ENCODE measurements at places on chromosomes 6 and 20.
A peak's percentile ranks its signal among the peaks of the same experiment; 100 is the strongest.

DNA sequence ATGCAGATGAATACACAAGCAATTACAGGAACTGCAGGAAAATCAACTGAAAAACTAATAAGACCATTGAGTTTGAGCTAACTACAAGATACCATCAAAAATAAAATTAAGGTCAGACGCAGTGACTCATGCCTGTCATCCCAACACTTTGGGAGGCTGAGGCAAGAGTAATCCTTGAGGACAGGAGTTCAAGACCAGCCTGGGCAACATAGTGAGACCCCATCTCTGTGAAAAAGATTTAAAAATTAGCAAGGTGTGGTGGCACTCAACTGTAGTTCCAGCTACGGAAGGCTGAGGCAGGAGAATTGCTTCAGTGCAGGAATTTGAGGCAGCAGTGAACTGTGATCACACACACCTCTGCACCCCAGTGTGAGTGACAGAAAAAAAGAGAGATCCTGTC, 419.9 kb upstream of the SOX4 start:
- DNase-seq, result no peak

DNA sequence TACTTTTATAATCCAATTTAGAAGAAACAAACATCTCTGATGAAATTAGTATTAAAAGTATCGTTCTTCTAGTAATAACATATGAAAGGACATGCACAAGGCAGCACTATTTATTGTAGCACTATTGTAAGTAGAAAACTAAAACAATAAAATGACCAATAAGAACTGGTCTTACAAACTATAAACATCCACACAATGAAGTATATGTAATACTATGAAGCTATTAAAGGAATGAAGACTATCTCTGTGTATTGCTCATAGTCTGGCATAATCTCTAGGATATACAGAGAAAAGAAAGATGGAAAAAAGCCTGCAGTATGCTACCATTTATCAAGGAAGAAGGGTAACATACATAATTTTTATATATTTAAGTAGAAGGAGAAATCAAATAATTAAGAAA, 16.7 kb downstream of the LCA5 start:
- DNase-seq, result no peak

- DNase-seq, result no peak
Observed at GRCh38 chr6:11538052-11538818, 686 bp downstream of the TMEM170B start.

DNA sequence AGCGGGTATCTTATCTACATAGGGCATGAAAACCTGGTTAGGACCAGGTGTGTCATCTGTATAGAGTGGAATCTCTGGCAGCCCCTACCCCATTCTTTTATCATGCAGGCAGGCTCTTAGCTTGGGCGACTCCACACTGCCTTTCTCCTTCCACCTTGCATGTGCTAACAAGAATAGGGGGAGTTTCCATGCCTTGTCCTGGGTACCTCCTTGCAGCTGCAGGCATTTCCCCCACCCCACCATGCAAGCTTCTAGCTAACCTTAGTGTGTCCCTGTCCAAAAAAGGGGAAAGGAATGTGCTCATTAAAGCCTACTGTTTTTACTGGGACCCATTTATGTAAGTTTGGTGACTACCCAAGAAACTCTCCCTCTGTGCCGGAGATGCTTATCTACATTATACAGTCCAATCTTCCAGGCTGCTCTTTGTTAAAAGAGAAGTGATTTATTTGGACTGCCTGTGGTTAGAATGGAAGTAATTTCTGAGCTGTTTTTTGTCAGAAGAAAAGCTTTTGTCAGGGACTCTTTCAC, 10.5 kb upstream of the CEP43 start:
- no peak for DNase-seq

DNA sequence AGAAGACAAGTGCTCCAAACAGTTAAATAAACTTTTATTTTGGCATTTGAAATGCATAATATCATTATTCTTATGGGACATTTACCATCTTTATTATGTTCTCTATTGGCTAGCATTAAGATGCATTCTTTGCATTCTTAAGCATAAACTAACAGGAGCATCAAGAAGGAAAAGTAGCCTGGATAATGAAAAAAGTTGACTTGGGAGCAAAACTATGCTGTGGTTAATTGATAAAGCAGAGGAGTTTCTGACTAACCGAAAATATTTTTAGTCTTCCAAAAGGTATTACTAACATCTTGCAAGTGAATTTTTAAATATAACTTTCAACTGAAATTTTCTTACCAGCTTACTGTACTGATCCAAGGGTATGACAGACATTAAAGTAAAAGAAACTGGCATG, 140.3 kb downstream of the FLRT3 start:
- DNase-seq, result no peak

DNA sequence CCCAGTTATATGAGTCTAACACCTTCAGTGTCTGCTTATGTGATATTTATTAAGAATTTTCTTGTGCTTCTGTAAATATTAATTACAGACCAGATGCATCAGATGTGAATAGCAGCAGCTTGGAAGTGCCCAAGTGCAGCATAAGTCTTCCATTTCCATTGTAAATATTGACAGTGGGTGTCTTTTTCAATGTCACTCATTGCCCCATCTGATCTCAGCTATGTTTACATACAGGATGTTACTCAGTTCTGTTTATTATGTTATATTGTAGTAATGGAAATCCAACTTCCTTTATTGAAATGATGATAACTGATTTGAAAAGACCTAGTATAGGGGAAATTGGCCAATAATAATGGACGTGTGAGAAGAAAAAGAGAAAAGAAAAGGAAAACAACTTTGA, 296.7 kb downstream of the SAMD5 start:
- DNase-seq, result no peak

GRCh38 chr6:170142559-170142958, 148.3 kb downstream of the DLL1 start:
- DNase-seq, result no peak

GRCh38 chr20:1275919-1276318, 9.8 kb downstream of the SNPH start:
- no peak for DNase-seq

GRCh38 chr6:156804402-156804801, 27.2 kb downstream of the ARID1B start:
- DNase-seq, result no peak

- no peak for DNase-seq
Observed at GRCh38 chr6:106510090-106510970, 119.0 kb downstream of the RTN4IP1 start.

- DNase-seq, result no peak
Observed at GRCh38 chr6:122718616-122719015, 60.9 kb upstream of the FABP7 start.

DNA sequence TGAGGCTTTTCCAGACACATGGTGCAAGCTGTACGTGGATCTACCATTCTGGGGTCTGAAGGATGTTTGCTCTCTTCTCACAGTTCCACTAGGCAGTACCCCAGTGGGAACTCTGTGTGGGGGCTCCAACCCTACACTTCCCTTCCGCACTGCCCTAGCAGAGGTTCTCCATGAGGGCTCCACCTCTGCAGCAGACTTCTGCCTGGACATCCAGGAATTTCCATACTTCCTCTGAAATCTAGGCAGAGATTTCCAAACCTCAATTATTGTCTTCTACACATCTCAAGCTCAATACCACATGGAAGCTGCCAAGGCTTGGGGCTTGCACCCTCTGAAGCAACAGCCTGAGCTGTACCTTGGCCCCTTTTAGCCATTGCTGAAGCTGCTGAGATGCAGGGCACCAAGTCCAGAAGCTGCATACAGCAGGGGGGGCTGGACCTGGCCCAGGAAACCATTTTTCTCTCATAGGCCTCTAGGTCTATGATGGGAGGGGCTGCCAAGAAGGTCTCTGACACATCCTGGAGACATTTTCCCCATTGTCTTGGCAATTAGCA, 11.6 kb downstream of the PDSS2 start:
- DNase-seq, result no peak

DNA sequence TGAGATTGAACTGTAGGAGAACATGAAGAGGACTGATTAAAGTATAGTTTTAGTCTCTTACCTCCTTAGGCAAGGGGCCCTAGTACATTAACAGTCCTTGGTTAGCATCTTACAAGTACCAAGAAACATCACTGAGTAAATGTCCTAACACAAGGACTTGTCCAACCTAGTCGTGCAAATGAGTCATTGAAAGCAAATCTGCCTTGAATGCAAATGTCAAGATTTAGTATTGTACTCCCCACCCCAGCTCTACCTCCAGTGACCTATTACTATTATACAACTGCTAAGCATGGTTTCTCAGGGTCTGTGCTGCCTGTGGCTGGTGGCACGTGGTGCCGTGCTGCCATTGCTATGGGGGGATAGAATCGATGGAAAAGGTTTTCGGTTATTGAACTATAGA, 138.4 kb downstream of the PLCB4 start:
- no peak for DNase-seq

- no peak for DNase-seq
Observed at GRCh38 chr6:149628875-149629510, 19.5 kb downstream of the KATNA1 start.

DNA sequence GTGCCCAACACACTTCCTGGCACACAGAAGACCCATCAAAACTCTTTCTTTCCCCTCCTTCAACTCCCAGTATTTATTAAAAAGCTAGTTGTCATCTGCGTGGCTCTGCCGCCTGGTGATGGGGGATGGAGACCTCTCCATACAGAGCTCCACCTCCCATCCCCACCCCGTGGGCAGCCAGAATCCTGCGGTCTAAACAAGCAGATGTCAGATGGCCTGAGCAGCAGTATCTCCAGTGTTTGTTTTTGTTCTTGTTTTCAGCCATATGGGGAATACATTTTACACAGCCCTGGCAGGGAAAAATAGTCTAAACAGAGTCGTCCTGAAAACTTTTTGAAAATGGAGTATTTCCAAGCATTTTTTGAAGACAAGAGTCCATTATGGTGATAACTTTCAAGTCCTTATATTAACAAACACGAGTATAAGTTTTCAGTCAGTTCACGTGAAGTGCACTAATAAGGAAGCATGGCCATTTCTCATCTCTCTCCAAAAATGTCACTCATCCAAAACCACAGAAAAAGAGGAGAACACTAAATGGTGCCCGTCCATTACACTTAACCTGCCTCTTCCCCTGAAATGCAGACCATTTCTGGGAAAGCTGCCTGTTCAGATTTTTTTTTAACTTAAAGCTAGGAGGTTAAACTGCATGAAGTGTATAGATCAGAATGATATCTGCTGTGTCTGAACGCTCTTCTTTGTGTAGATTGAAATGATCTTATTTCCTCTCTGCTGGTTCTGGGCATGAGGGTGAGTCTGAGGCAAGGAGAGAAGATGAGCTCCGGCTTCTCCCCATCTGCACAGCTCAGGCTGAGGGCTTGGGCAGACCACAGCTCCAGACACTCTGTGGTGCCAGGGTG, 91.0 kb downstream of the TCP11 start:
- DNase-seq, result peak; percentile 63

DNA sequence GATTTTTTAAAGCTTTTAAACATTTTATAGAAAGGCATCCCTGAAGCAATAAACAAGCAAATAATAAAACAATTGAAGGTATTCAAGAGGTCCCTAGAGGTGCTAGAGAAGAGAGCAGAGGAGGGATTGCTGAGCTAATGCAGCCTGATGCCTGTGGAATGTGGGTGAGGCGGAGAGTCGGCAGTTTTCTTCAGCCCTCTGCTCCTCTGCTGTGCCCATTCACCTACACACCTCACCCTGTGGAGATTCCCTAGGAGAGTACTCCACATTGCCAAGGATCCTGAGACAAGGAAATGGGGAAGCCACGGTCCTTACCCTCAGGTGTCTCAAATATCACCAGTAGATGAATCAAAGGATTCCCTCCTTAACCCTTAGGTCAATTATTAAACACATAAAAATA, 199.8 kb upstream of the POU3F2 start:
- DNase-seq, result no peak

GRCh38 chr6:91088515-91088914, 501.6 kb upstream of the MAP3K7 start:
- no peak for DNase-seq

GRCh38 chr6:51302431-51302830, 483.8 kb downstream of the TFAP2B start:
- DNase-seq, result no peak

DNA sequence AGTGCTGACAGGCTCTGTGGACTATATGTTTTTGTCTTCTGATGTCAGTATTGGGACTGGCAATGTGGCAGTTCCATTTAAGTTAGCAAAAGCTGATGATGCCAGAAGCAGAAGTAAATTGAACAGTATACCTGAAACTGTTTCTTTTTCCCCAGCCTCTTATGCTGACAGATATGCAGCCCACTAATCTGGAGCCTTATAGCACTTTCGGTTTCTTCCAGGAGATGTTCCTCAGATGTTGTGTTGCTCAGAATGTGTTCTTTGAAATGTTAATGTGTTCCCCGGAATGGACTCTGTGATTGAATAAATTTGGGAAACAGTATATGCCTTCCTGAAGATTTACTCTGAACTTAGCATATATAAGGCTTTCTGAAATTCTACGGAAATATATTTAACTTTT, 80.7 kb upstream of the MRAP2 start:
- DNase-seq, result peak; percentile 0

DNA sequence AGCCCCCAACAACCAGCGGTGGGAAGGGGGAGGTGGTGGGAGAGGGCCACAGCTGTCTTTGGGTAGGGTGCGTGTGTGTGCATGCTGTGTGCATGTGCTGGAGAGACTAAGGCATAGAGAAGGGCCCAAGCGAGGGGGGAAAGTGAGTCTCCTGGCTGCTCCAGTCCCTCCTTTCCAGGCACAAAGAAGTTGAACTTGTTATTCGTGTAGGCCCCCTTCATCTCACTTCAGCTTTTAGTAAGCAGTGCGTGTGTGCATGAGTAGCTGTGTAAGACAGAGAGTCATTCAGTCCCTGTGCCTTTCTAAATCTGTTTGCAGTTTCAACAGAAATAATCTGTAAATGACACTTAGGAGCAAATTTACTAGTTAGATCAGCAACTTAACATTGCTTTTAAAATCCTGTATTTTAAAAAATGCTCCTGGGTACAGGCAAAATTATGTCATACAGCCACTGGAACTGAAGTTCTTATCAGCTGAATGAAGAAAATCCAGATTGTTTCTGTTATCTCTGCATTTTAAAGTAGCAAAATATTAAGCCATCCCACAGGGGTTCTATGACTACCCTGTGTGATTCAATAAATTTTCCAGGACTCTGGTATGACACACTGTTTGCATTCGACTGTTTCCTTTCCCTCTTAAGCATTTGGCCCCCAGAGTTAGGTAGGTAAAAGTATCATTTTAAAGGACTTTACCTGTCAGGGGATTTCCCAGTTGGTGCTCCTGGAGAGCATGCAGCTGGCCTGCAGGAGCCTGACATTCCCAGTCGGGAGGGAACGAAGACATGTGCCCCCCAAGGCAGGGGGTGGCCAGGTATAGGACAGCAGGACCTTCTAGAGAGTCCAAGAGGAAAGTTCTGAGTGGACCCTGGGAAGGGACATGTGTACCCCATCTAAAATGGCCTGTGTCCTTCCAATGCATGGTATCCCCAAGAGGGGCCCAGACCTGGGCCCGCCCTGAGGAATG, 39.0 kb downstream of the MTRES1 start:
- DNase-seq, result no peak

DNA sequence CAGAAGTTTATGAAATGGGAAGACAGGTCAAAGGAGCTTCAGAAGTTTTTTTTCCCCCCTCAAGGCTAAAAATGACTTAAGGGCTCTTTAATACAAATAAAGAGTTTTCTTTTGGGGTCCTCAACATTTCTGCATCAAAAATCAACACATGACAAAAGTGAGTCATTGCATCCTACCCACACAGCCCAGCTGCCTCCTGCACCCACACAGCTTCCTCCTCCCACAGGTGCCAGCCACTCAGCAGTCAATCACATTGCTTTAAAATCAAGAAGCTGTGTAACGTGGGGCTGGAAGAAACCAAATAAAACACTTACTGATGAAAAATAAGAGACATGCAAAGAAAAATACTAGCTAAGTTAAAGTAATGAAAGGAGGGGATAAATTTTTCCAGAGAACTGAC, 68.5 kb downstream of the MAP3K5 start:
- no peak for DNase-seq

- DNase-seq, result no peak
Observed at GRCh38 chr6:89862273-89862672, 32.0 kb upstream of the GJA10 start.

GRCh38 chr6:30640481-30640880, 6.5 kb upstream of the C6orf136 start:
- no peak for DNase-seq

Data from hypothalamus (tissue), 51 donors.